ENCODE measurements at places on chromosomes 2 and 18. TPM values are rescaled to one million over a fixed set of nuclear protein-coding genes. Genes with fewer than 3 reads are reported as not detected.

PKP4 gene
- total RNA-seq: 46.8 TPM

PMS1 gene
- total RNA-seq: 22.6 TPM

COQ10B gene
- total RNA-seq: 26.1 TPM

TRIP12 gene
- total RNA-seq: 258 TPM

AQP12B gene
- total RNA-seq: not detected

IL36RN gene
- total RNA-seq: not detected

POTEE gene
- total RNA-seq: 0.07 TPM

DNA sequence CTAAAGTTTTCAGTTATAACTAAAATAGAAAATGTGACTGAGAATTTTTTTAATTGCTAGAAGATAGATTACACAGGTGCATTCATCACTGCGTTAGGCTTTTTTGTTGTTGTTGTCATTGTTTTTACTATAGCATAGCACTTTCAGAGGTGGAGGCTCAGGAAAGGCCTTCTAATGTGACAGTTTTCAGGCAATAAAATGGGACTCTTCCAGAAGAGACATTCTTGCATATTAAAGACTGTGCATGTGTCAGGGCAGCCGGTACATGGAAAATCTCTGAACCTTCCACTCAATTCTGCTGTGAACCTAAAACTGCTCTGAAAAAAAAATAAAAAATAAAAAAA lies 175.2 kb downstream of the METTL4 start:
- DNase-seq: no peak

- no peak for DNase-seq
These were observed 76.2 kb downstream of the FMNL2 start for GRCh38 chr2:152411154-152411553.

DNA sequence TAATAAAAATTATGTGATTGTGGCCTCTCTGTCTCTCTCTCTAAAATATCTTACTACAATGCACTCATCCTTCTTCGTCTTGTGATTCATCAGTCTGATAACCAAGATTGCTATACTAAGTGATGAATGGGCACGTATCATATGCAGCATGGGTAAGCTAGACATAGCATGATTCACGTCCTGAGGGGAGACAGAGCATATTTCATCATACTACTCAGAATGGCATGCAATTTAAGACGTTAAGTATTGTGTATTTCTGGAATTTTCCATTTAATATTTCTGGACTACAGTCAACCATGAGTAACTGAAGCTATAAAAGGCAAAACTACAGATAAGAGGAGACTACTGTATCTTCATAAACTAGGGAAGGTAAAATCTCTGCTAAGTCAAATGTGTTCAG lies 97.0 kb upstream of the CD226 start:
- peak; percentile 87 for DNase-seq

- DNase-seq: no peak
These were observed 224.6 kb upstream of the RAB6C start for GRCh38 chr2:129754831-129755230.

GRCh38 chr18:49819823-49820671 lies 6.7 kb upstream of the ACAA2 start:
- no peak for DNase-seq

DNA sequence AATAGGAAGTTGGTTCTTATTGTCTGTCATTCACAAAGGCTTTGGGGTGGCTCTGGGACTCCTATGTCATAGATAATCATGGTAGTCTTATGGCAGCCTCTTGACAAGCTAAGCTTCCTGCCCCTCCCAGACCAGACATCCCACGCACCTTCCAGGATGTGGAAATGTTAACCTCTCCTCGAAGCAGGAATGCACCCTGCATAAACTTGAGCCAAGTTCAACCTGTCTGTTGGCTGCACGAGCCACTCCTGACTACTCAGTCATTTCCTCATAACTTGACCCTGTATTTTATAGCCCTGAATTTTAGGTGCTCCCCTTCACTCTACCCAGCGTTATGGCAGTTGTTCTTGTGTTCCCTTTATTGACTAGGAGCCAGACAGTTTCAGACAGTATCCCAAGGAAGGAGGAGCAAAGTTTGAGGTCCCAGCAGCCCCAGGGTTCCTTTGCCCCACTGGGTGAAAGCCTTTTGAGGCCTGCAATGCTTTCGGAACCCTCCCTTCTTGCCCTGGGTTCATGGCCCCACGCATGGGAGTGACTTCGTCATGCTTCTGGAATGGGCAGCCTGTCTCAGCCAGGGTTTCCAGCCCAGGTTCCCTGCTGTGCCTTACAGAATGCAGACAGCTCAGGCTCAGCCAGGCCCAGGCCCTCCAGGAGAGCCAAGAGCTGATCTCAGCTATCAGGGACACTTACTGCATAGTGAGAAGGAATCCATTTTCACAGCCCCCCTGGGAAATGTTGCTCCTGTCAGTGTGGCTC lies 15.6 kb upstream of the INO80C start:
- DNase-seq: no peak

DNA sequence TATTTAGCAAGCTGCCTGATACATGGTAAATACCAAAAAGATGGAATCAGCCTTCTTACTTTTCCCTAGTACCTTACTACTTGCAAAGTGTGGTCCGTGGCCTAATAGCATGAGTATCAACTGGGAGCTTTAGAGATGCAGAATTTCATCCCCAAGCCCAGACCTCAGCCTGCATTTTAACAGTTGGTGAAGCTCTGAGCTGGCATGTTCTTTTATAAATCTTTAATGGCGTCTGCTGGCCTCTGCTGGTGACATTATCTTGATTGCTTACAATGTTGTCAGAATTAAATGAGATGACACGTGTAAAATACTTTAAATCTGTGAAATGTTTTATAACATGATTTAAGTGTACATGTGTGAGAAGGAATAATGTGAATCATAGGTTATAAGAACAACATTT lies 115.1 kb upstream of the NOSTRIN start:
- no peak for DNase-seq

DNA sequence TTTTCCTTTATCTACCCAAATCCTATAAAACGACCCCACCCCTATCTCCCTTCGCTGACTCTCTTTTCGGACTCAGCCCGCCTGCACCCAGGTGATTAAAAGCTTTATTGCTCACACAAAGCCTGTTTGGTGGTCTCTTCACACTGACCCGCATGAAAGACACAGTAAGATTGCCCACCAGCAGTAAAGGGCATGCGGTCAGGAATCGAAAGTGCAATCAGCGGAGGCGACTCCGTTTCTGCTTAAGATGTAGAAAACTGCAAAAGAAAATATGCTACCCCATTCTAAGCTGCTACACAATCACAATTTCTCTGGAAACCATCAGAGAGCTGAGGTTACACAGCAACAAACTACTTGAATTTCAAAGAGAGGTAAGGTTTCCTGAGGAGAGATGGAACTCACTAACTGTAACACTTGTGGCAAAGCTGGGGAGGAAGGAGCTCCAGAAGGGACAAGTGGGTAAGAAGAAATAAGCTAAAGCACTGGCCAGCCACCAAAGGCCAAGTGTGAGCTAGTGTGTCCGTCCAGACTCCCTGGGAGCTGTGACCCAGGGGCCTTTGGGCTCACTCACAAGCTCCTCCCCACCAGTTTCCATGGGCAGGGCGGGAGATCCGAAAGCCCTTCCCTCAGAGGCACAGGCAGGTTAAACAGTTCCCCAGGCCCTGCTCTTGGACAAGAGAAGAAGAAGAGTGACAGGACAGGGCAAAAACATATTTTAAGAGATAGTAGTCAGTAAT lies 72.8 kb upstream of the TGFA start:
- DNase-seq: no peak

- no peak for DNase-seq
These were observed at the start of gene RTKN for GRCh38 chr2:74441690-74442482. RTKN (minus strand) TSS chr2:74441937; CDS start chr2:74441816, 121 bp downstream.

- no peak for DNase-seq
These were observed 143.7 kb downstream of the ATL2 start for GRCh38 chr2:38233231-38233983.

GRCh38 chr2:45505138-45505537 lies 105.9 kb downstream of the SRBD1 start:
- no peak for DNase-seq

GRCh38 chr2:25673300-25674076 lies at the start of gene DTNB:
DTNB (minus strand) TSS chr2:25673577; CDS start chr2:25652660, 20,917 bp downstream.
- no peak for DNase-seq

- DNase-seq: peak; percentile 30
These were observed 17.0 kb downstream of the TNFAIP6 start for GRCh38 chr2:151374436-151374835.

DNA sequence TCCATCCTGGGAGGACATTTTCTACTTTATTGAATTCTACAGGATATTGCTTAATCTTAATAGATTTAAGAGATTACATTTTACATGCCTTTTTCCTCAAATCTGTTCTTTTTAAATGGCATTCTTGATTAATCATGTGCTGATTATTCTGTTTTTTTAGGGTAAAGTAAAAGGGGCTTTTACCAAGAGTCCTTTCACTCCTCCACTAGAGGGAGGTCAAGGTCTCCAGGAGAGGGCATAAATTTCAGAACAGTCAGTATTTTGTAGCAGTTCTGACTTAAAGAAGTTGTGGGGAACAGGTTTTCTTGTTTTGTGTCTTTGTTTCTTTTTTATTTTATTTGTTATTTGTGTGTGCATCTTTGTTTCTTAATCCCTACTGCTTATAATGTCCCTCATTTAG lies 25.4 kb downstream of the WDR75 start:
- DNase-seq: peak; percentile 15

GRCh38 chr18:57441071-57441794 lies 6.1 kb downstream of the ONECUT2 start:
- no peak for DNase-seq

DNA sequence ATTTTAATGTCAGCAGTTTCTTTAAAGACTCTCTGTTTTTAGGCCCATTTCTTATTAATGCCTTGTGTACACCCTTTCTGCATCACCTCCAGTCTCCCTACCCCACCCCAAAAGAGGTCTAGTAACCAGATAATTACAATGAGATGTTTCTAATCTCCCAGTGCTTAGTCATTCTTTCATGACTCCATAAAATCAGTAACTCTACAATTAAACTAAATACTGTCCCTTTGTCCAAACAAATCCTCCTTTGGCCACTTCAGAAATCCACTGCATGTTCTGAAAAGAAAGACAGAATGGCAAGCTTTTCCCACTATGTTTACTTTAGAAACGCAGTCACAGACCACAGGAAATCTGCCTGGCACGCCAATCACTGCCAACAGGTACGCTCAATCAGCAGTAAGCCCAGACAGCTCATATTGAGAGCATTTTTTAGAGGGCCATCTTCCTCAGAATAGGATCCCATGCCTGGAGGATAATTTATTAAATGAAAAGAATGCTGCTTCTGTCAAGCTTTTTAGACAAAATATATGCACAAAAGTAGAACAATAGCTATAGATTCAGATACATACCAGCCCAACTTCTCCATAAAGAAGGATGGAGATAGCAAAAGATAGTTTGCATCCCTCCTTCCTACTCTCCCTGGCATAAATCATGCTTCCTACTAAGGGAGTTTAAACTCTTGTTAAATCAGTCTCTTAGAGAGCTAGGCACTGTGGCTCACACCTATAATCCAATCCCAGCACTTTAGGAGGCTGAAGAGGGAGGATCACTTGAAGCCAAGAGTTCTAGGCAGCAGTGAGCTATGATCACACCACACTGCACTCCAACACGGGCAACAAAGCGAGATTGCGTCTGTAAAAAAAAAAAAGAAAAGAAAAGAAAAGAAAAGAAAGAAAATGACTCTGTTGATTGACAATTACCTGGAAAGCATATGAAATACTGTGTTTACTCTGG lies 14.6 kb downstream of the CLASP1 start:
- DNase-seq: no peak

DNA sequence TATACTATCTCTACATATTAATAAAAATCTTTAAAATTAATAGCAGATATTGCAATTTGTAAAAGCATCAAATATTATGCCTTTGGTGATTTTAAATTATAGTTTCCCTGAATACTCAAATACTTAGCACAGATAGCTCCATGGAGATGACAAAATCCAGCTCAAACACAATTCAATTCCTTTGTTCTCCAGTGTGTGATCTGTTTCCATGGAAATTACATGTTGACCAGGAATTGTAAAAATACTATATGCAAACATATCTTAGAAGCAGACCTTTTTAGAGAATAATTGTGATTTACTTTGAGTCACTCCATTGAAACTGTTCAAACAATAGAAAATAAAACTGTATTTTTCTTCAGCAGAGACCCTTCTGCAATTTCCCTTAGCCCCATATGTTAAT lies 68.3 kb downstream of the FAM161A start:
- DNase-seq: no peak

DNA sequence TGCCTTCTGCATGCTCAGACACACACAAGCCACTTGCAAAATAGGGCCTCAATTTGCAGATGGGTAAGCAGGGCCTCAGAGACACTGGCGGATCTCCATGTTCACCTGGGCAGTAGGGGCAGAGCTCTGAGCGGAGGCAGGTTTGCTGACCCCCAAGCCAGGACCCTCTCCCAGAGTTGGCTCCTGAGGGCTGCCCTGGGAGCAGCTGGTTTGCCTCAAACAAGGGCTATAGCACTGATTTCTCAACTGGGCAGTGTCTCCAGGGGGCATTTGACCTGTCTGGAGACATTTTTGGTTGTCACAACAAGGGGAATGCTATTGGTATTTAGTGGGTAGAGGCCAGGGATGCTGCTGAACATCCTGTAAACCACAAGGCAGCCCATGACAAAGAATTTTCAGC lies 11.6 kb downstream of the GLI2 start:
- DNase-seq: no peak

- DNase-seq: no peak
These were observed 720.3 kb downstream of the DPP10 start for GRCh38 chr2:115162494-115163293.

- peak; percentile 41 for DNase-seq
These were observed 151.6 kb downstream of the CSRNP3 start for GRCh38 chr2:165621086-165621560.

- DNase-seq: no peak
These were observed 390.7 kb downstream of the METTL4 start for GRCh38 chr18:2180586-2180985.

GRCh38 chr18:75784390-75784789 lies 356.9 kb upstream of the SMIM21 start:
- no peak for DNase-seq

DNA sequence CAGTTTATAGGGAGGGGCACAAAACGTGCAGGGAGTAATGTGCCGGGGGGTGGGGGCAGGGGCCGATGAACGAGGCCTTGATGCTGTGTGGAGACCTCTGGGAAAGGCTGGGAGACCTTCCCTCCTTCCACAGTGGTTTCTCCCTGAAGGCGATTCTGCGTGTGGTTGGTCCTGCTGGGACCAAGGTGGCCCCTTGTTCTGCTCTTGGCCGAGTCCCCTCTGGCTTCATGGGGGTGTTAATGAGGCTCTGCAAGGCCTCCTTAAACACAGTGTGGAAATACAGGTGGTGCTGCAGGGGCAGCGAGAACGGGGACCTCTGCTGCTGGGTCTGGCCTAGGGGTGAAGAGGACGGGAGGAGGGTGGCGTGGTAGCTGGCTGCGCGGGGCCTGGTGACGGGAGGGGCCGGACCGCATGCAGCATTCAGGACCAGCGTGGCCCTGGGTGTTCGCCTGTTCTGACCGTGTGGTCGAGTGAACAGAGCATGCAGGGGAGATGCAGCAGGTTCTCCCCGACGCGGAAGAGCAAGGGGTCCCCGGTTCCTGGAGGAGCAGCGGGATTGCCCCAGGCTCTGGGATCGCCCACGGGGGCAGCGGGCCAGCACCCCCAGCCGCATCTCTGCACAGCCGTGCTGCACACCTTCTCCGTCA lies 42.1 kb upstream of the KCNG2 start:
- no peak for DNase-seq
